ENCODE measurements at places on chromosomes 1 and 21.

DNA sequence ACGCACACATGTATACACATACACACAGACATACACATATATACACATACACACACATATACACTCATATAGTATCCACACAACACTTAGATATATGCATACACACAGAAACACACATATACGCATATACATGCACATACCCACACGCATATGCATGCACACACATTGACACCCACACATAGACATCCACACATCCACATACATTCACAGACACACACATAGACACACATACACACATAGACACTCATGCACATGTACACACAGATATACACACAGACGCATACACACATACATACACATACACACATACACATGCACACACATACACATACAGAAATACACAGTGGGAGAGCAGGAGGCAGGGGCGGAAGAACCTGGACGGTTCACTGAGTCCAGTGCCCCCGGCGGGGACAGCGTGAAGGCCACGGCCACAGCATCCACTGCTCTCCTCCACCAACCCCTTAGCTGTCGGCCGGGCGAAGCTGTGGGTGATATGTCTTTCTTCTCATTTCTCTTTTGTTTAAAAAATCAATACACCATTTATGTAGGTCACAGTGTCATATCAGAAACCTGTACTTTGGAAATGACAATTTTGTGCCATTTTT is 2.8 kb upstream of the C1QB start:
- no peak for DNase-seq

- DNase-seq, result no peak
These were observed 382.8 kb downstream of the AMY1C start for GRCh38 chr1:104132382-104132973.

- DNase-seq, result no peak
These were observed 4.4 kb downstream of the PLEKHO1 start for GRCh38 chr1:150154143-150154542.

DNA sequence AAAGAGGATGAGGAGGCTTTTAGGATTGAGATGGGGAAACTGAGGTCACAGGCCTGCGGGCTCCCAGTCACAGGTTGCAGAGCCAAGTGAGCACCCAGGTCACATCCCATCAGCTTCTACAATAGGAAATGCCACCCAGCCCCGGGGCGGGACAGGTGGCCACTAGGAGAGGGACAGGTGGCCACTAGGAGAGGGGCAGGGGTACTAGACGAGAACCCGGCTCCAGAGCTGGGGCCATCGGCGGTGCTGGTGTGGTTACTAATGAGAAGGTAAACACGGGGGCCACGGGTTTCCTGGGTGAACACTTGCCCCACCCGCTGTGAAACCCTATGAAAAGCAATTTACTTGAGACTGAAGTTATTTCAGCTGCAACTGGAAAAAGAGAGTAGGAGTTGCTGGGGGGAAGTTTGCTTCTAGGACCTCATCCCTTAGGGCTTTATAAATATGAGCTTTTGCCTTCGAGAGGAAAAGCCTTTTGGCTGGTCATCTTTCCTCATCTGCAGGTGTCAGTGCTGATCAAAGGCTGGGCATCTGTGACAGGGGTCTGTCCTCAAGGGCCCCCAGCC is 52.5 kb downstream of the MRPL37 start:
- DNase-seq, result no peak

- DNase-seq, result no peak
These were observed 552 bp upstream of the GPR157 start for GRCh38 chr1:9129266-9130041.

DNA sequence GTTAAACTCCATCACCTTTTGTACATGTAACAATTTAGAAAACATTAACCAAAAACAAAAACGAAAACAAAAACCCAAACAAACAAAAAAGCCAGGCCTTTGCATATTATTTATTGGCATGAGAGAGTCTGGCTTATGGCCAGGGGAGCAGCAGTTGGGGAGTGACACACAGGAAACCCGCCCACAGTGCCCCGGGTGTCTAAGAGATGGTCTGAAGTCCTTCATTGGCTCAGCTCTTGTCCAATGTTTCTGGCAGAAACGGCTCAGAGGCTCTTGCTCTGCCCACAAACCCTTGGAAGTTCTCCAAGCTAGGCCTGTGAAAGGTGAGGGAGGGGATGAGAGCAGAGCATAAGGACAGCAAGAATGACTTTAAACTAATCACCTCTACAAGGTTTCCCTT is 131.5 kb downstream of the CNIH3 start:
- no peak for DNase-seq

GRCh38 chr21:34524646-34525601 is 12.9 kb upstream of the KCNE1 start:
- no peak for DNase-seq

DNA sequence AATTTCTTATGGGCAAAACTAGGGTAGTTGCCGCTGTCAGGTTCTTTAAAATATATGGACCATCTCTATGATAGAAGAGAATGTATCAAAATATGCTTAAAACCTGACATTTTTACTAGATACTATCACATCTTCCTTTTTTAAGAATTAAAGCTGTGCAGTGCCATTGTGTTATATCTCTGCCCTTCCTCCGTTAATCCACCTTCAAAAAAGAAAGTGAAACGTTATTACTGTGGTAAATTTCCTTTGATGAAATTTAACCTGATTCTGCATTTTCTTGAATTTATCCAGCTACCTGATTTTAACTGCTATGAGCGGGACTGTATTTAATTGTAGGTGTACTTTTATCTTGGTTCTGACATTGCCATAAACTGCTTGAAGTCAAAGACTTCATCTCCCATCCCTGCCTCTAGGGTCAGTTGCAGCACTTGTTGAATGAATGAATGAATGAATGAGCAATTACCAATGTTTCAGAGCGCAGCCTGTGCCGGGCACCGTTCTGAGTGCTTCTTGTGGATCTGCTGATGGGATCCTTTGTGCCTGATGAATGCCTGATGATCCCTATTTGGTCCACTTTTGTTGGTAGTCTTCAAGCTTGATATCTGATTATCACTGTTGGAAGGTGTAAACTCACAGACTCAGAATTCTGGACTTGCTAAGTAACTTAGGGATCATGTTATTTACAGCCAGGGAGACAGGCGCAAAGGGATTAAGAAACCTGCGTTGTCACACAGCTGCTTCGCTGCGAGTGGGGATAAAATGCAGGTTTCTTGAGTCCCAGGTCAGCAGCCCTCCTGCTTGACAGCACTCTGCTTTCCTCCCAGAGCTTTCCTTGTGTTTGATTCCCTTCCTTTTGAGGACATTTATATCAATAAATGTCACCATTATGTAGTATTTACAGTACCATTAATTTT is 30.1 kb downstream of the SMYD2 start:
- no peak for DNase-seq

GRCh38 chr1:183588827-183589226 is 1.4 kb downstream of the NCF2 start:
- no peak for DNase-seq

DNA sequence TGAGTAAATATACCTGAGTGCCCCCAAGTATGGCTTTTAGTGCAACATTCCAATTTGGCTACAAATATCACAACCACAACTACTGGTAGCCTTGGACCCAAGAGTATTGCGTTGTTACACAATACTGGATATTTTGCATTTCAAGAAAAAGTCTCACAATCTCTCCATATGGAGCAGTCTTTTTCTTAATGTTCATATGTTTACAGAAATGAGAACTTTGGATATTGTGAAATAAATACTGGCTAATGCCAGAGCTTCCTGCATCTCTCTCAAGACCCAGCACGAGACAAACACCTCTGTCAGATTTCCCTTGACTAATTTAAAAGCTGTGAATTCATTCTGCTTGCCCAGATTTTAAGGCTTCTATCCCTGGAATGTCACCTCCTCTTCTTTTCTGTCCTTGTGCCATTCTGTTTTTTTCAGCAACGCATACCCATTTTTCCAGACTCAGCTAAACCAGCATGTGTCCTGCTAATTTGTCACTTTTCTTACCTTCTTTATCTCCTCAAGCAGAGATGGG is 136.2 kb upstream of the BACE2 start:
- no peak for DNase-seq

DNA sequence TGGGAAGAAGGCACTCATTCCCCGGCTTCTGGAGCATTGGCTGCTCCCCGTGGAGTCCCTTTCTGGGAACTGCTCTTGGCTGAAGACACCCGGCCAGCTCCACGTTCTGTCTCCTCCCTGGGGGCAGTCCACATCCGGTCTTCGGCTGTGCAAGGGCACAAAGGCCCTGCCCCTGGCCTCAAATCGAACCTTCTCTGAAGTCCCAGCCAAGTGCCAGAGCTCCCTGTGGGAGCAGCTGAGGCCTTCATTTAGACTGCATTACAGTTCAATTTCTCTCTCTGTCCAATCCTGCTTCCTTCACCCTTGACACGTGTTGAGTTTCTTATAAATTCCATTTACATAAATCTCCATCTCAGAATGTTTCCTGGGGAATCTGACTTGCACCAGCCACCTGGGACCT is 132.9 kb upstream of the POU3F1 start:
- no peak for DNase-seq

DNA sequence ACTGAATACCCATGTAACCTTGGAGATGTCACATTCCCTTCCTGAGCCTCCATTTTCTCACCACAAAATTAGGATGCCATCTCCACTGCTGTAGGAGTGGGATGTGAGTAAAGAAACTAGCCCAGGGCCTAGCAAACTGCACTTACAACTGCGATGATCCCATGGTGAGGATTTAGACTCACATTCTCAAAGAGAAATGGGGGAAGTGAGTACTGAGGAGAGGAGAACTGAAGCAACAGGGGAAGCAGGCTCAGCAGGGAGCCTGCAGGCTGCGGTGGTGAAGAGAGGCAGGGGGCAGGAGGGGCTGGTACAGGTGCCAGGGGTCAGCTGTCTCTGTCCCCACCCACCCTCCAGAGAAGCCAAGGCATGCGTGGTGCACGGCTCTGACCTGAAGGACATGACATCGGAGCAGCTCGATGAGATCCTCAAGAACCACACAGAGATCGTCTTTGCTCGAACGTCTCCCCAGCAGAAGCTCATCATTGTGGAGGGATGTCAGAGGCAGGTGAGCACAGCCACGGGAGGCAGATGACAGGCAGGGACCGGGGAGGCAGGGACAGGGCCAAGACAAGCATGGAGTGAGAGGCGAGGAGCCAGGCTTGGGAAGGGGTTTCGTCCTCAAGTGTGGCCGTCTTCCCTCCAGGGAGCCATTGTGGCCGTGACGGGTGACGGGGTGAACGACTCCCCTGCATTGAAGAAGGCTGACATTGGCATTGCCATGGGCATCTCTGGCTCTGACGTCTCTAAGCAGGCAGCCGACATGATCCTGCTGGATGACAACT is 16.4 kb upstream of the ATP1A4 start:
- no peak for DNase-seq

GRCh38 chr1:5340560-5341130 is 651.6 kb downstream of the NPHP4 start:
- no peak for DNase-seq

GRCh38 chr1:41498391-41498790 is 13.9 kb upstream of the EDN2 start:
- no peak for DNase-seq

DNA sequence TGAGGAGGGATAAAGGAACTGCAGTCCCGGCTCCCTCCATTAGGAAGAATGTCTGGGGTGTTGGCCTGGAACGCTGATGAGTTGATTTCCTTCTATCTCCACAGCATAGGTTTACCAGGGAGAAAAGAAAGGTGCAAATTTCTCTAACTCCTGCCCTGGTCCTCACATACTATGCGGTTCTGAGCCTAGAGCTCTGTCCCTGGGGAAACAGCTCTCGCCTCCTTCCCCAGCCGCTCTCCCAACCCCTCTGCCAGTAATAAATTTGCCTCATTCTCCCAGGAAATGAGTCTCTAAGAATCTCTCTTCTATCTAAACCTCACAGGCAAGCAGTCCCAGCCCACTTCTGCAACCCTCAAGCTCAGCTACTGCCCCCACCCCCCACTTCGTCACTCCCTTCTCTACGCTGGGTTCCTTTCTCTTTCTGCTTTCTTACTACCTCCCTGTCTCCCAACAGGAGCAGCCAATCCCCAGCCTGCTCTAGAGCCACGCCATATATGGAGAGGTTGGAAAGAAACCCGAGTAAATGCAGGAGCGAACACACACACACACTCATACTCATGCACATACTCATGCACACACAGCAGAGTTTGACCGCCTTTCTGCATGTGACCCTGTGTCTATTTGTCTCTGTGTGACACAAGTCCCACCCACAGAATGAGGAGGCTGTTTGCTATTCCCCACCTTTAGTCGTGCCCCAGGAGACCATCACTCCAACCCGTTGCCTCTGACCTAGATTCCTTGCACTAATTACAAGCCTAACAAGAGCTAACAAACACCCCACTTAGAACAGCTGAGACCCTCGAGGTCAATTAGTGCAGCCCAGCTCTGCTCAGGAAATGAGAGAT is 13.4 kb downstream of the PLEKHO1 start:
- DNase-seq, result peak; percentile 86

DNA sequence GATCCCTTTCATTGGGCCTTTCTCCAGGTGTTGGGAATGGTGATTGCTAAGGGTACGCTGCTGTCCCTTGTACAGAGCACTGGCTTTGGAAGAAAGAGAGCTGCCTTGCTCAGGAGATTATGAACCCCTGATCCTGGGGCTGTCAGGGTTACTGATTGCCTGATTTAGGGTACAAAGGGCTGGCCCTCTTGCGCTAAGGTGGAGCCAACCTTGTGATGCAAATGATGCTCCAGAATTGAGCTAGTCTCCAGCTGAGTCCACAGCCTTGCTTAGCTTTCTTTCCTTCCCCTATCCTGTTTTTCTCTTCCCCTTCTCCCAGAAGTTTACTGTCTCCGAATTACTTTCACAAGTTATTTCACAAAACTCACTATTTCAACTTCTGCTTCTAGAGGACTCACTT is 334.7 kb downstream of the AMY1C start:
- no peak for DNase-seq

DNA sequence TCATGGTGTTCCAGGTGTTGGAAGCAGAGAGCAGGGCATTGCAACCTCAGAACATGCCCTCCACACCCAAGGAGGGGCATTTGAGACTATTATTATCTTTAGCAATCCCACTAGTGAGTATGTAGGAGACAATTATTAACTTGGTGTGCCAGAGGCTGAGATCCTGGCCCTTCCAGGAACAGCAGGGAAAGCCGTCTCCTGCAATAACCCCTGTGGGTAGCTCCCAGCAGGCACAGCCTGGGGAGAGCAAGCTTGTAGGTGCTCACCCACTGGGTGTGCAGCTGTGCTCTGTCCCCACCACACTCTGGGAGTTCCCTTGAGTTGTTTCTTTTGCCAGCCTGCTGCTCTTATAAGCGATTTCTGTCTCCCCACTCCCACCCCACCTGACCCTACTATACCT is 10.3 kb downstream of the CFAP107 start:
- DNase-seq, result no peak

- DNase-seq, result no peak
These were observed 44.2 kb downstream of the TMEM53 start for GRCh38 chr1:44630116-44630515.

GRCh38 chr1:202589190-202589930 is 120.9 kb downstream of the SYT2 start:
- DNase-seq, result peak; percentile 82

DNA sequence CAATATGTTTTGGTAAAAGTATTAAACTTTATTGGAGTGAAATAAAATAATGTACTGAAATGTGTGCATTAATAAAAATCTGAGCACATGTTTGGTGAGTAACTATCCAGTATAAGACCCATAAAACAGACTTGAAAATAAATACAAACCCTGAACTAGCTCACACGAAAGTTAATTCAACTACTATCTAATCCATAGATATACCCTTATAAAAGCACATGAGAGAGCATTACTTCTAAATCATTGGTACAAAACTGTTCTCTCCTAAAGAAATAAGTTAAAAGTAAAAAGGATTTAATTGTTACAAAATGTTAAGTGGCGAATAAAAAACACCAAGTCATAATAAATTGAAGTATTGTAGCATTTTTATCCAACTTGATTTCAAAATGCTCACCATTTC is 295.6 kb downstream of the PTPRC start:
- DNase-seq, result no peak

GRCh38 chr1:9621032-9621431 is 30.5 kb upstream of the PIK3CD start:
- DNase-seq, result no peak

All from right renal cortex interstitium (tissue), 3 donors.